ENCODE measurements at places on chromosomes 1 and 21.

DNA sequence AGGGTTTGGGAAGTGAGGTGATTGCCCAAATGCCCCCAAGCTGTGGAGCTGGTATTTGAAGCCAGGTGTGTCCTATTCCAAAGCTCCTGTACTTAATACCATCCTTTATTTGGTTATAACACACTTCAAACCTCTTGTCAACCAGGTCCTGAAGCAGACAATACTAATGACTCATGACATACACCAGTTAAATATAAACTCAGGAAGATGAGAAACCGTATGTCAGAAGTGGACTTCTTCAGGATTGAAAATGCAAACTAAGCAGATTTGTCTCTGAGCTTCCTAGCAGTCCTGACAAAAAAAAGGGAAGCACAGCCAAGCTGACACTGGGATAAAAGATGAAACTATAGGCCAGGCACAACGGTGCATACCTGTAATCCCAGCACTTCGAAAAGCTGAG lies 70.6 kb downstream of the ALPL start:
- peak; percentile 55 for DNase-seq

- no peak for DNase-seq
Measured at GRCh38 chr1:94069919-94070285, 51.0 kb downstream of the ABCA4 start.

DNA sequence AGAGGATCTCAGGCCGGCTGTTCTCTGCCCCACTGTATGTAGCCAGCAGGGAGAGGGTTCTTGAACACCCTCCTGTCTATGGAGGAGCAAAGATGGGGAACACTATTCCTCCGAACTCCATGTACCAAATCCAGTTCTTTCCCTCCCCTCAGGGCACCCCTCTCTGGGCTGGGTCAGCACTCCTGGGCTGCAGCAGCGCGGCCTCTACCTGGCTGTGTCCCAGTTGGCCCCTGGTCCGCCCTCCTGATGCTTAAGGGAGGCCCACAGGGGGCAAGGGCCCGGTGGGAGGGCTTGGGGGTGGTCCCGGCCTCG lies 471 bp upstream of the ADPRS start:
- no peak for DNase-seq

GRCh38 chr21:39055167-39055767 lies 128.0 kb downstream of the PSMG1 start:
- no peak for DNase-seq

- no peak for DNase-seq
Measured at GRCh38 chr1:8349961-8350360, 32.0 kb downstream of the SLC45A1 start.

DNA sequence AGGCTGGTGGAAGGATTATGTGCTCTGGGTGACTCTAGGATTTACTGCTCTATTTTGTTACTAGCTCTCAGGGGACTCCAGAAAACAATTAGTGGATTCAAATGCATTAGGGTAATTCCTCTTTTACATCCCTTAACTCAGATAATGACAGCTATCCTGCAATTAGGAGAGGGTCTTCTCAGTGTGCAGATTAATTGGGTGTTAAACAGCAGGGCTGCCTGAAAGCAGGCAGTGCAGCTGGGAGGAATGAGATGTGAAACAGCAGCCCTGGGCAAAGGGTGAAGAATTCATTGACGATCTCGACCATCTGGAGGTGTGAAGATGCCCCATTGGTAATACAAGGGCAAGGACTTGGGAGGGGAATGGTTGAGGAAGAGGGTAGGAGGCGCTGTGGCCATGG lies 66.1 kb downstream of the HTR6 start:
- DNase-seq, result no peak

DNA sequence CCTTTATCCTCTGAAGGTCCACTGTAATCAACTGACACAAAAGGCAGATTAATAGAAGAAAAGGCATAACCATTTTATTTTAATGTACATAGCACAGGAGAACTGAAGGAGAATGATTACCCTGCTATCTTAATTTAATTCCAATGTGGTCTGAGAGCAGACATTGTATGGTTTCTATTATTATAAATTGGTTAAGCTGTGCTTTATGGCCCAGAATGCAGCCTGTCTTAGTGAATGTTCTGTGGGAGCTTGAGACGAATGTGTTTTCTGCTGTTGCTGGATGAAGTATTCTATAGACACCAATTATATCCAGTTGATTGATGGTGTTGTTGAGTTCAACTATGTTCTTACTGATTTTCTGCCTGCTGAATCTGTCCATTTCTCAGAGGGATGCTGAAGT lies 25.0 kb upstream of the SLC2A1 start:
- no peak for DNase-seq

DNA sequence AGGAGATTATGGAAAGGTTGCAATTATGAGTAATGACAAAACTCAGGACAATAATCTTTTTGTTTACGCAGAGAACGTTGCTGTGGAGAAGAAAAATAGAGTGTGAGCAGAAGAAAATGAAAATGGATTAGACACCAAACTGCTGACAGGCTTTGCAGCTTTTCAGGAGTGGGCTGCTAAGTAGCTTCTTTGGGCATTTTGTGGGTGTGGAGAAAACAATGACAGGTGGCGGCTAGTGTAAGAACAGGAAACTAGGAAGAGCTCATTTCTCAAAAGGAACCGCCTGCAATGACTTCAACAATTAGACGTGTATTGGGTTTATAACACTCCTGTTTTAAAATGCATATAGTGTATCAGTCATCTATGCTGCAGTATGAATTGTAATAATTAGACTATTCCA lies 18.3 kb upstream of the PALMD start:
- no peak for DNase-seq

DNA sequence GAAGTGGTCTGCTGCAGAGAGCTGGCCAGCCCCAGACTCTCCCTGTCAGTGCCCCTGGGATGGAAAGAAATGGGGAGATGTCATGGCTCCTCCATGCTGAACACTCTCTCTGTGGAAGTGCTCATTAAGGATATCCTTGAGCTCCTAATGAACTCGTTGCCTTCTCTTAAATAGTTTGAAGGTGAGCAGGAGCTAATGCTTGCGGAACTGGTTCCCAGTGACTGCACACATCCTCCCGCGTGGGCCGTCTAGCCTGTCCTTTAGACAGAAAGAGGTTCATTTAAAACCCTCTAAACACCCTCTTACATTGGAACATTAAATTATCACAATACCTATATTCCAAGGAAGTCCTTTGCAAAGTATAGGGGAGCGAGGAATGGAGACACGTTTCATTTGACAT lies 5.9 kb upstream of the WDR64 start:
- no peak for DNase-seq

DNA sequence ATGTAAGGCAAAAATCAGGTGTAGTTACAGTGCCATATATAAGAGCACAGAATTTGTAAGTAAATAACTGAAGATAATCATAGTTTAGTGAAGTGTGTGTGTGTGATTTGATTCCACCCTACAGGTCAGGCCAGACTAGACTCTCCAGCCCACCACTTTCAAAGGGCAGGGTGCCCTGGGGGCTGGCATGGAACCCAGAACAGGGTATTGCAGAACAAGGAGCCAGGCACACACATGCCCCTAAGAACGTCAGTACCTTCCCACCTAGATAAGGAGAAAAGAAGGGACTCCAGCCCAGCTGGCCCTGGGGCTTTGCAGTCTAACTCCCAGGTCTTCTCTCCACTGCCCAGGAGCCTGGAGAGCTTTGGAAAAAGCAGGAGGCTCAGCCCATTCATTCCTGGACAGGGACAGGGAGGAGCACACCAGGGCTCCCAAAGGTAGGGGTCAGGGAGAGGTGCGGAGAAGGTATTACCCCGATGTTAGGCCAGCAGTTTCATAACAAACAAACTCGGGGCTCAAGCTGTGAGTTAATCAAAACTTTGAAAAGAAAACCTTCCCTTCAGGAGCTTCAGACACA lies 149.7 kb upstream of the VANGL1 start:
- DNase-seq, result no peak

DNA sequence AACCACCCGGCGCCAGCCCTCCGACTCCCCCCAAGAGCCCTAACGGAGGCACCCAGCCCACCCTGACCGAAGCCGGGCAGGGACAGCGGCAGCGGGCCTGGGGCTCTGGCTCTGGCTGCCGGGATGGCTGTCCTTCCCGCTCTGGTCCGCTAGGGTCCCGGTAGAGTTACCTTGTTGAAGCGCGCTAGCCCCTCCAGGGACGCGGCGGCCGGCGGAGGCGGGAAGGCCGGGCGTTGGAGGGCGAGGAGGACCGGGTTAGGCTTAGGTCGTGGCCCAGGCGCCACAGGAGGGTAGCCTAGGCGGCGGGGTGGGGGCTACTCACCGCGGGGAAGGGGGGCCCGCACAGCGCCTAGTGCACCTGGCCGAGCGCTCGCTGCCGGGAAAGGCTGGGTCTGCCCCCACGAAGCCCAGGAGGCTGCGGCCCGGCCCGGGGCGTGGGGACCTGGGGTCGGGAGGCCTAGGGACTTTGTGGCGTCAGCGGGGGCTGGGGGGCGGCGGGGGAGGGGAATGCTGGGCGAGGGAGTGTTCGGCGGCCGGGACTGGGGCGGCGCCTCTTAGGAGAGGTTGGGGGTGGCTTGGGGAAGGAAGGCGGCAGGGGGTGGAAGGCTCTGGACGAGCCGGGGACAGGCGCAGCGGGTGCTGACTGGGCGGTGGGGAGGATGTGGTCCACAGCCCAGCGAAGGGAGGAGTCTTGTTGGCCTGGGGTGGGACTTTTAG lies at the start of gene TRIM17:
TRIM17 (minus strand) TSS at position 645 of the 717 bp plus-strand sequence. CDS start 1,789 bp downstream, outside the sequence.
- DNase-seq, result no peak

DNA sequence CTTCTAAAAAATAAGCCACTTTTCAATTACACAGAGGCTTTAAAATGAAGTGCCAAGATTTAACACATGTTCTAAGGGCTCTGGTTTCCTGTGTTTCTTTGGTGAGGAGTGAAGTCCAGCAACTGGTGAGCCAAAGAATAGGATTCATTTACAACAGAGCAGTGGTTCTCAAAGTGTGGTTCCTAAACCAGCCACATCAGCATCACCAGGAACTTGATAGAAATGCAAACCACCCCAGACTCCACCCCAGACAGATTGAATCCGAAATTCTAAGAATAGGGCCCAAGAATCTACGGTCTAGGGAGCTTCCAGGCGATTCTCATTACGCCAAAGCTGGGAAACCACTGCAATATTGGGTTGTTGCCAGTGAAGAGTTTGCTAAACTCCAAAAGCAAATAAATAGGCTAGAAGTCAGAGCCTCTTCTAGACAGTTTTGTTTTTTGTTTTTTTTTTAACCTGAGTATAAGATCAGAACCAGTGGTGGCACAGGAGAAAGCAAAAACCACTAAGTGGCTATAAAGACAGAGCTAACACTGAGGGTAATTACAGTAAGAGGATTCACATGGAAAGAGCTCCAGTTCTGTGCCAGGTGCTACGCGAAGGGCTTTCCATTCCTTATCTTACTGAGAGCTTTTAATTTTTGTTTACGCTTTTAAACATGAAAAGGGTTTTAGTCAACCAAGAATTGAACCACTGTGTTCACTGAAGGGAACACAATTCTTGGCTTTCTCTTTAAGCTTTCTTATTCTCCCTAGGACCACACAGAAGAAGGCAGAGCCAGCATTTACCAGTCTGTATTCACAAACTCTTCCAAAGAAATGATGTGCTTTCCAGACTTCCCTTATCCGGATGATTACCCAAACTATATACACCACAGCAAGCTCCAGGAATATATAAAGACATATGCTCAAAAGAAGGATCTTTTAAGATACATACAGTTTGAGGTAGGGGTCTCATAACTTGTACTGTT lies 42.4 kb upstream of the FMO2 start:
- no peak for DNase-seq

DNA sequence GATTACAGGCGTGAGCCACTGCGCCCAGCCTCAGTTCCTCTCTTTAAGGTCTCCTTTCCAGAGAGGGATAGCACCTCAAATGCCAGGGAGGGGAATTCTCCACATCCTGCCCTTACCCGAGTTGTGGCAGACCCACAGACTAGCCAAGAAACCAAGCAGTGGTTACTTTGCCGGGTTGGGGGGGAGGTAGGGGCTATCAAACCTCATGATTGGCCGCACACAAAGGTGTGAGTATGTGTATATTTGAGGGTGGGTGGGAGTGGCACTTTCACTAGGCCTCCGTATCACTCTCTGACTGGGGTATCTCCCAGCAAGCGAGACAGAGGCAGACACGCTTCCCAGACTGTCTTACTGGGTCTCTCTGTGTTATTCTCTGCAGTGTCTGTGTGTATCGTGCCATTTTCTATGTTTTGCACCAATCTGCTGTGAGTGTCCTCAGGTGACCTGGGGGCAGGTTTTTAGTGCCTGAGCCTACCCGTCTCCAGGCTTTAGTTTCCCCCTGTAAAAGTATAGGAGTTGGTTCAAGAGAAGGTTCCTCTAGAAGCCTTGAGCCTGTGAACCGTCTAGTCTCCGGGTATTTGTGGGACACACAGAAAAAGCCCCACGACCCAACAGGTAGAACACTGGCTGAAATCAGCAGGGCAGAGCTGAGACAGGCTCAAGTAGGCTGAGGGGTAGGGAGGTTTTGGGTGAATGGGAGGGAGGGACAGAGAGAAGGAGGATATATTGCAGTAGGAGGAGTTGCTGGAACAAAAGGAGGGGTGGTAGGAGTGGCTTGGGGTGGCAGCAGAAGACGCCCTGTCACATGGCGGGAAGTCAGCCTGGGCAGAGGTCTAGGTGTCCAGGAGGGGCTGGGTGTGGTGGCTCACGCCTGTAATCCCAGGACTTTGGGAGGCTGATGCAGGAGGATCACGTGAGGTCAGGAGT lies 10.3 kb downstream of the LMNA start:
- DNase-seq, result no peak

- no peak for DNase-seq
Measured at GRCh38 chr1:178055779-178056471, 38.0 kb upstream of the RASAL2 start.

GRCh38 chr21:31326522-31327242 lies 17.4 kb downstream of the TIAM1 start:
- no peak for DNase-seq

DNA sequence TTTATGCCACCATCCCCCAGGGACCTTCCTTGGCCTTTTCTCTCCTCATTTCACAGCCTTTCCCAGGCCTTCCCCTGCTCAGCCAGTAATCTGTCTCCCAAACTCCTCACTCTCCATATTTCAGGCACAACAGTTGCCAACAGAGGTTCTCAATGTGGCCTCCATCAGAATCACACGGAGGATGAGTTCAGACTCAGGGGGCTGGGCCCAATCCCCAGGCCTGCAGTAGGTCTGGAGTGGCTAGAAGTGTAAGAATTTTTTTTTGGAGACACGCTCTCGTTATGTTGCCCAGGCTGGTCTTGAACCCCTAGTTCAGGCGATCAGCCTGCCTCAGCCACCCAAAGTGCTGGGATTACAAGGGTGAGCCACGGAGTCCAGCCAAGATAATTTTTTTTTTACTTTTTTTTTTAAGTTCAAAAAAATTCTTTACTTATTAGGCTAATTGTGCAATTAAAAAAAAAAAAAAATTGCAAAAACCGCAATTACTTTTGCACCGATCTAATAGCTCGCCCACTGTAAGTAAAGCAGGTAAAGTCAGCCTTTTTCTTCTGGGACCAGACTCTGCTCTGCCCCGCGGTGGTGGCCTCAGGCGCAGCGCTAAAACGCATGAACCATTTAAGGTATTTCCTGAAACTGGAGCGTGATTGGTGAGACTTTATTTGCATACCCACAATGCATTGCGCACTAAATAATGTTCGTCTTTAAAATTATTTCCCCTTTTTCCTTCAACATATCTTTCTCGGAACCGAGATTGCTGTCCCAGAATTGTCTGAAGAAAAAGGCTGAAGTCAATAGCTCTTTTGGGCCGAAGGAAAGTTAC lies 18.7 kb downstream of the KIAA2013 start:
- peak; percentile 76 for DNase-seq

GRCh38 chr1:105317976-105318375 lies 1568.3 kb downstream of the AMY1C start:
- DNase-seq, result no peak

GRCh38 chr1:236175642-236176336 lies 33.5 kb downstream of the GPR137B start:
- DNase-seq, result peak; percentile 63

- DNase-seq, result no peak
Measured at GRCh38 chr1:10648689-10649516, 147.5 kb downstream of the CASZ1 start.

Data from epithelial cell of proximal tubule (primary cell).